Activated CD4-positive, alpha-beta T cell treated with anti-CD3 and anti-CD28 coated beads for 36 hours (primary cell): ENCODE measurements at places on chromosomes 2 and 18.

GRCh38 chr2:455913-456312 lies 168.0 kb upstream of the ALKAL2 start:
- no peak for DNase-seq

GRCh38 chr2:211867845-211868451 lies 670.7 kb downstream of the ERBB4 start:
- DNase-seq, result no peak

DNA sequence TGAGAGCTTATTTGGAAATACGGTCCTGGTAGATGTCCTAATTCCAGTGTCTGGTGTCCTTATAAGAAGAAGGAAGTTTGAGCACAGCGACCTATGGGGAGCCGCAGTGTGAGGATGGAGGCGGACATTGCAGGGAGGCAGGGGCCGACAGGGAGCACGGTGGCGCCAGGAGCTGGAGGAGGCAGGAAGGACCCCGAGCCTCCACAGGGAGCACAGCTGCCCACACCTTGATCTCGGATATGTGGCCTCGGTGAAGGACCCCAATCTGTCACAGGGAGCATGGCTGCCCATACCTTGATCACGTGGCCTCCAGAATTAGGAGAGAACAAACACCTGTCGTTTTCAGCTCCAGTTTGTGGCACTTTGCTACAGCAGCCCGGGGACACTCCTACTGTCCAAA lies 461.6 kb upstream of the SALL3 start:
- DNase-seq, result no peak

- DNase-seq, result peak; percentile 92
Measured at GRCh38 chr2:127649684-127650040, 3.7 kb downstream of the GPR17 start.

DNA sequence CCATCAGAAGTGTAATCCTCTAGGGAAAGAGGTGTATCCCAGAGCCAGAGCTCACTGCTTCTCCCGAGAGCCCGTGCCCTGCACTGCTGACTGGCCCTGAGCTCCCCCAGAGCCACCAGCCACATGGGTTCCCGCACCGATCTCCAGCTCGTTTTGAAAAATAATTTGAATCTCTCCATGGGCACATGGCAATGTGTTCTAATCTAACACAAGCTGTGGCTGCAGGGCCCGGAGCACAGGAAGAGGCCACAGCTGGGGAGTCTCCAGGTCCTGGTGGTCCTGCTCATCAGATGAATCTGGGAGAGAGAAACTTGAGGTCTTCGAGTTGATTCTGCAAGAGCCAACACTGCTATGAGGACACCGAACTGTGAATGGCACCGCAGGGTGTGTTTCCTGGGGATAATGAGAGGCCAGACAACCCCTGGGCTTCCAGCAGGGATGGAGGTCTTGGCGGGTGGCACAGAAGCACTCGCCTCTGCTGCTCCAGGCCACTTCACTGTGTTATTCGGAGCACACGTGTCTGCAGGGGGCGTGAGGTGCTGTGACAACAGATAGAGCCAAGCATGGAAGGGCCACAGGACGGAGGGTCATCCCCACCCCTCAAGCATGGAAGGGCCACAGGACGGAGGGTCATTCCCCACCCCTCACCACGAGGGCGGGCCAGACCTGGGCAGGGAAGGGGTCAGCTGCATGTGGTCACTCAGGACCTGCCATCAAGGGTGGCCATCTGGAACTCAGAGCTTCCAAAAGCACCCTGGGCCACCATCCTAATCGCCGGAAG lies 196.8 kb downstream of the NDUFA10 start:
- DNase-seq, result no peak

GRCh38 chr18:75504469-75504868 lies 77.0 kb upstream of the SMIM21 start:
- DNase-seq, result no peak

GRCh38 chr2:227132986-227133385 lies 31.0 kb downstream of the COL4A4 start:
- no peak for DNase-seq

- DNase-seq, result no peak
Measured at GRCh38 chr2:224957540-224958461, 84.5 kb downstream of the DOCK10 start.

DNA sequence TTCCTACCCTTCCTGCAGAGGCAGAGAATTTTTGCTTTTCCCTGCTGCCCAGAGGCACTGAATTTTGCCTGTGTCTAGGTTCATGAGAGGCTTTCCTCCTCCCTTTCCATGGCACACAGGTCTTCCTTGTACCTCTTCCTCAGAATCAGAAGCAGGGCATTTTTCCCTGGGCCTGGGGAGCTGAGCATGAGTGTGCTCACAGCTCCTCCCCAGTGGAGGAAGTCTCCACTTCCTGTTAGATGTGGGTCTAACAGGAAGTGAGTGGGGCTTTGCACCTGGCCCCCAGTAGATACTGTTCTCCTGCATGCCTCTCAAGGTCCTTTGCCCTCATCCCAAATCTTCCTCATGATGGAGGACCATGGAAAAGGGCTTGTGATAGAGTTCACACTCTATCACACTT lies 297.2 kb upstream of the FIGN start:
- DNase-seq, result no peak

DNA sequence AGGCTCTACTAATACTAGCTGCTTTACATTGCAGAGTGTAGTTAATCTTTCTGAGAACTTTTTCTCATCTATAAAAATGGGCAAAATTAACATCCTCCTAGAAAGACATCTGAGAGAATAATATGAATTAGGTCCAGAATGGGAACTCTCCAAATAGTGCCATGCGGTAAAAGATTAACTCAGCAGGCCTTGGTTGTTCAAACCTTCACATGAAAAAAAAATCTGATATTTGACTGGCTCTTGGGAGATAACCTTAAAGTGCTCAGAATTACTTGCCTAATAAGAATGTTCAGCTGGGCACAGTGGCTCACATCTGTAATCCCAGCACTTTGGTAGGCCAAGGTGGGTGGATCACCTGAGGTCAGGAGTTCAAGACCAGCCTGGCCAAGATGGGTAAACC lies 5.5 kb upstream of the CXXC1 start:
- DNase-seq, result no peak

DNA sequence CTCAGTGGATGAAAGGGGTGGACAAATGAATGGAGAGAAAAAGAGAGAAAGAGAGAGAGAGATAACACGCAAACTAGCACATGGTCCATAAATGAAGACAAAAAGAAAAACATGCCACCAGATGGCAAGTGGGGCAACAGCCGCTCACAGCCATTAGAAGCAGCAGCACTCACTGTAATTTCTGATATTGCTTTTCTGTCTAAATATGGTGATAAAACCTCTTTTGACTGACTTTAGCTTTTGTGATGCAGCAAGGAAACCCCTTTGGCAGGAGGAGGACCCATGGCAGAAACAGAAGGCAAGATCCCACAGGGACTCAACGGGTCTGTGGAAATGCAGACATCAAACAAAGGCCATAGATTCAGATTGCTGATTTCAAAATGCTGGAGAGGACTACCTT lies 88.0 kb upstream of the CDH20 start:
- no peak for DNase-seq

- peak; percentile 75 for DNase-seq
Measured at GRCh38 chr2:70087702-70088597, 673 bp downstream of the PCBP1 start.

- no peak for DNase-seq
Measured at GRCh38 chr2:17191223-17191622, 327.0 kb downstream of the RAD51AP2 start.

GRCh38 chr2:240459401-240460252 lies 24.2 kb downstream of the GPC1 start:
- peak; percentile 3 for DNase-seq

DNA sequence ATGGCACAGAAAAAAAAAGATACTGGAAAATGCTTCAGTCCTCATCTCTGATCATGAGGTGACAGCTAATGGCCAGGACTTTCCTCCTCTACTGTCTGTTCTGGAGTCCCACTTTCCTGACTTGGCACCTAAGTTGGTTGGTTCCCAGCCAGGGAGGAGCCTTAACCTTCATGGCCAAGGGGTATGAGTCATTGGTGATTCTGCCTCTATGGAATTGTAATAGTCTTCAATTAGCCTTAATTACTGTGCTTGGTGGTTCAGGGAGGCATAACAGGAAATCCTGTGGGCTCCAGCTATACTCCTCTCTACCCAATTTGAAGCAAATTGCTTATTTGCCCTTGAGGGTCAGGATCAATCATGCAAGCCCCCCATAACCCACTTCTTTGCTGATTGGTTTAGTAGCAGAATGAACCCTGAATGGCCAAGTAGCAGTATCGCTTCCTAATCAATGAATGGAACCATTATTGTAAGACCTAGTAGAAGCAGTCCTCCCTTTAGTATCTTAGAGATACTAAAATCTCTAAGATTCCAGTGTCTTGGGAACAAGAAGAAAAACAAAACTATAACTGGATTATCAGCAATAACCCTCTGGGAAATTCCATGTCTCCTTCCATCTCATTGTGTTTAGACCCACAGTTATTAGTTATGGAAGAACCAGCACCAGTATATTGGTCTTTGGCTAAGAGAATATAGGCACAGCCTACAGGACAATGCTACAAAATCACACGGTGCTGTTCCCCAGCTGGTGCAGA lies 109.0 kb downstream of the COL6A3 start:
- no peak for DNase-seq

DNA sequence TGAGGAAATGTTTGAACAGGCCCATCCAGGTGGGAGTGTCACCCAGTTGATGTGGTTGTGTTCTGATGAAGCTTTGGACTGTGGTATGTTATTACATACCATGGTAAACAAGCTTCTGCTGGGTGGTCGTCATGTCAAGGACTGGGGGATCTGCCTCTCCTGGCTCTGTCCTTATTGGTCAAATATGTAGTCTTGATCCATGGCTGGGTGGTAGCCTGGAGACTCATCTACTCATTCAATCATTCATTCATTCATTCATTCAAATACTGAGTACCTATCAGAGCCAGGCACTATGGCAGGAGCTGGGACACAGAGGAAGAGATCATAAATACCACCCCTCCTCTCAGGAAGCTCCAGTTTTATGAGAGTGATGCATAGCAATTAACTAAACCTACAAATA lies 60.8 kb downstream of the TACR1 start:
- DNase-seq, result no peak

DNA sequence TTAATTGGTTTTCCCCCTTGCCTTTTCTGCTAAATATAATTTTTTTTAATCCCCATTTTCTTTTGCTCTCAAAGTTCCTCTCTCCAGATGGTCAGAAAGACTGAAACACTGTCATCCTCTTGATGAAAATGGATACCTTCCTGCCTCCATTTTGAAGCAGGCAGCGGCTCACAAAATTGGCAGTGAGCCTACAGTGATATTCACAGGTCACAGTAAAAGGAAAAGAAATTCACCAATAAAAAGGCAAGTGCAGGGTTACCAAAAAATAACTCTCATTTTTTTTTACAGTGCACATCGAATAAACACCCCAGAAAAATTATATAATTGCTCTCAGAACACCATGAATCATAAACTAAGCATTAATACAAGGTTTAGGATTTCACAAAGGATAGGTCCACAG lies 307.5 kb downstream of the TCF4 start:
- no peak for DNase-seq

DNA sequence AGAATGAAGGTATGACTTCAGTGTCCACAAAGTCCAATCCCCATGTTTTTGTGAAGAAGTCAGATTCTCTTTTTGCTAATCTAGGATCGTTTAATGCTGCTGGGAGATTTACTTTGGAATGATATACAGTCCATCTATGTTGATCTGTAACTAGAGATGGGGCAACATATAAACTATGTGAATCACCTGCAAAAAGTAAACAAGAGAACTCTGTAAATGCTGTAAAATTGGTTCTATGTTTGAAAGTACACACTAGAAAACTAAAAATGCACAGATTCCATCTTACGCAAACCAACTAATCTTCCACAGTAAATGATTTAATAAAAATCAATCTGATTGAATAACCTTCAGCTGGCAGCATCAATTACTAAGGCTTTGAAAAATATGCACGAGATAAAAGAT lies 37.5 kb downstream of the VPS54 start:
- no peak for DNase-seq

GRCh38 chr2:30275256-30275655 lies 43.9 kb downstream of the LBH start:
- no peak for DNase-seq

DNA sequence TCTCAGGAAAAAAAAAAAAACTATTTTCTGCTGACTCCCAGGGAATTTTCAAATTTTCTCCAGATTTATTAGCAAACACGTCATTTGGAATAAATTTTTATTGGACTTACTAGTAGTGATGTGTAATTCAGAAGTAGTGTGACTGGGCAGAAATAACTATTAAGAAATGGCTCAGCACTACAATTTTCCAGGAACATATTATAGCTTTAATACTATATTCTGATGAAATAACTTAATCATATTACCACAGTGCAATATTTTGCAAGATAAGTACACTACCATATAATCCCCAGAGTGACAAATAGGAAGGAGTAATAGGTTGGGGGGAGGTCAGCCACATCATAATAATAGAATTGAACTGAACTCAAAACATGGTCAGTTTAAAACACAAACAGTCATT lies 19.7 kb upstream of the TNFAIP6 start:
- no peak for DNase-seq

- DNase-seq, result no peak
Measured at GRCh38 chr18:23838233-23838632, 149.0 kb downstream of the LAMA3 start.

DNA sequence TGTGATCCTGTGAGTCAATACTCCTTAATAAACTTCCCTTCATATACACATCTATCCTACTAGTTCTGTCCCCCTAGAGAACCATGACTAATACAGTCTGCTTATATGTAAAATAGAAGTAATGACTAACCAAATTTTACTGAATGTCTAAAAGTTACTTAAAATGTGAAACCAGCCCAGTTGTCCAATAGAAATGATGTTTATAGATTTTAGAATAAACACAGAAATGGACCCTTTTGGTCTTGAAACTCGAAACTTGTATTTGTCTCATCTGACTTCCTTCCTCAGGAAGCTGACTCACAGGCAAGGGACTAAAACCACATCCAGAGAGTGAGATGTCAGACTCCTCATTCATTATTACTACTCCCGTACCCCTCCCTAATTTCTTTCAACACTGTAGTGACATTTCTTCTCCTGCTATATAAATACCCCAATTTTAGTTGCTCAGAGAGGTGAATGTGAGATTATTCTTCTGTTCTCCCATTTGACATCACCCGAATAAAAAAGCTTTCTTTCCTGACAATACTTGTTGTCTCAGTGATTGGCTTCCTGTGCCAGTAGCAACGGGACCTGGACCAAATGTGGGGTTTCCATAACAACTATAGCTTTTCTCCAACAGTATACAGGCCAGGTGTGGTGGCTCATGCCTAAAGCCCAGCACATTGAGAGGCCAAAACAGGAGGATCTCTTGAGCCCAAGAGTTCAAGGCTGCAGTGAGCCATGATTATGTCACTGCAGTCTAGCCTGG lies 486.0 kb downstream of the ERBB4 start:
- no peak for DNase-seq

GRCh38 chr18:70373042-70373519 lies 84.2 kb downstream of the SOCS6 start:
- no peak for DNase-seq

DNA sequence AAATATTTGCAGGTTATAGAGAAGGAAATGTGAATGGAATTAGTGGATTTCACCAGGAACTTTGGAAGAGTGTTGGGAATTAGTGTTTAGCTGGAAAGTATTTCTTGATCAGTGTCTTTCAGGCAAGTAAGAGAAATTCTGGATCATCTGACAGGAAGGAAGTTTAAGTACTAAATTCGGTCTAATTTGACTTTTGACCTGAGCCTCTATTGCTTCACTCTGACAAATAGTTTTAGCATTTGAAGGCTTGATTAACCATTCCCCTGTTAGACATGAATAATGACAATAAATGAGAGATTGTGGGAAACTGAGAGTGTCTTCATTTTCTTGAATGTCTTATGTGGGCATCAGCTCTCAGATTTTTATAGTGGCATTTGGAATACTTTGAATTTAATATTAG lies 16.0 kb downstream of the CCNT2 start:
- DNase-seq, result no peak
